ENCODE measurements at places on chromosomes 6 and 20.

DNA sequence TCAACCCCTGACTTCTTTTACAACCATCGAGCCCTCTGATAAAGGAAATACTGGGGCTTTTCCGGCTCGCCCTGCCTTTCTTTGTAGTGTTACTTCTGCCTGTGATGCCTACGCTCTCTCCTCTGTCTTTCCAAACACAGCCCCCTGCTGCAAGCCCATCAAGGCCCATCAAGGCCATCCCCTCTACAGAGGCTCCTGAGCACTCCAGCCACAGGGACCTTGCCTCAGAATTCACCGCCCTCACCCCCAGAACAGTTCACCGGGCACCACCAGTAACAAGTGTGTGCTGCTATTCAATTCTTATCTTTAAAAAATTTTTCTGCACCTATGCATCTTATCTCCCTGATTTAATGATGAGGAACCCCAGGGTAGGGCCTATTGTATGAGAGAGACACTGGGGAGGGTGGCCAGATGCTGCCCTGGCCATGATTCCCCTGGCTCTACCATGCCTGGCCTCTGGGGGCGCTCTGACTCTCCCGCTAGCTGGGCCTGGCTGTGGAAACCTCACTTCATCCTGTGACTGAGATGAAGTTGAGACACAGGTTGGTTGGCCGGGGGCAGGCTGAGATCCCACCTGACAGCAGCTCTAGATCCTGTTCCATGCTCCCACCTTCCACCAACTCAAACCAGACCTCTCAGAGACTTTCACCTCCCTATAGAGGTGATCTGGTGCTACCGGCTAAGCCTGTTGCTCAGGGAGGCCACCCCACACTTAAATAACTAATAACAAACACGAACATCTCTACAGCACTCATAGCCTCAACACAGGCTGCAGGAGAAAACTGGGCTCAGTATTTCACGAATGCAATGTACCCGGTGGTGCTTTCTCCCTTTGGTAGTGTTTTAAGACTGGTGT lies 19.2 kb upstream of the GLP1R start:
- peak; percentile 24 for DNase-seq

DNA sequence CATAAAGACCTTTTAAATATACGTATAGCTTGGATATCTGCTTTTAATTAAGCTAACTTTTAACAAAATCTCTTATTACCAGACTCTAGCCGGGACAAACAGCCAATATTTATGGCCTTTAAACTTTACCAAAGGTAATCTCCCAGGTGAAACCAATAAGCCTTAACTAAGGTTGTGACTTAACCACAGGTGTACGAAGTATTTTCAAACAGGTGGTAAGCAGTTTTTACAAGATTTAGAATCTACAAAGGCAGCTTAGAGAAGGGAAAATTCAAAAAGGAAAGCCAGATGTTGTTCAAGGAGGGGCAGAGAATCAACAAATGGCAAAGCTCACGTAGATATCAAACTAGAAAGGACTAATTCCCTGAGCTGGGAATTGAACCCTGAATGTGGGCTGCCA lies 15.8 kb downstream of the WFDC2 start:
- DNase-seq: no peak

GRCh38 chr6:113626475-113626874 lies 230.7 kb upstream of the MARCKS start:
- no peak for DNase-seq

- no peak for DNase-seq
Measured at GRCh38 chr20:46883892-46884291, 10.8 kb upstream of the EYA2 start.

GRCh38 chr6:121305957-121306607 lies 28.2 kb downstream of the TBC1D32 start:
- DNase-seq: no peak

DNA sequence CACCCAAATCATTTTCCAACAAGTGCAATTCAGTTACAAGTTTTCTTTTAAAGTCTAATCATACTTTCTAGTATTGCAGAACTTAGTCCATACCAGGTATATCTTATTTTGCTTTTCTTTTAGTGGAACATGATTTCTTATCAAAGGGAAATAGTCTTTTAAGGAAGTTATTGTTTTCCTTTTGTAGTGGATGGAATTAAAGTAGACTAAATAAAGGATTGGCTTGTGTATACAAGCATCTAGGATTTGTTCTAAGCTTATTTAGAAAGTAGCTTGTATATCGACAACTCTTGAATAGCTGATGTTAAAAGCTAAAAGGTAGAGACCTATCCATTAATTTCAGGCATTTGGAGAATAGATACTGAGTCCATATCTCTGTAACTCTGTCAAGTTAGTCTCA lies 14.8 kb downstream of the DCBLD1 start:
- DNase-seq: no peak

- no peak for DNase-seq
Measured at GRCh38 chr20:51210084-51210483, 187.2 kb upstream of the KCNG1 start.

DNA sequence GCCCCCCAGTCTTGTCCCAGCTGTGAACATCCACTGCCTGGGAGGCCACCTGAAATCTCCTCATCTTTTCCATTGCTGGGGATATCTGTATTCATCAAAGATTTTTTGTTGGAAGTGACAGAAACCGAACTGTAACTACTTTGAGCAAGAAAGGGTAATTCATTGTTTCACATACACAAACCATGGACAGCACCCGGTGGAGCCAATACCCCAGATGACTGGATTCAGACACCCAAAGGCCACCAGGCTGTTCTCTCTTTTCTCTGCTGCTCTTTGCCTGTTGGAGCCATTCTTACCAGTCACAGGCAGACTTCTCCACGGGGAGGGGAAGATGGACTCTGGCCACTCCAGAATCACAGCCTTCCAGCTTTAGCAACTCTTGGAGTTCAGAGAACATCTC lies 11.7 kb upstream of the RALY start:
- DNase-seq: no peak

- DNase-seq: no peak
Measured at GRCh38 chr6:82364087-82365015, 734 bp downstream of the TPBG start.

- no peak for DNase-seq
Measured at GRCh38 chr20:58981628-58982364, 740 bp downstream of the NELFCD start.

DNA sequence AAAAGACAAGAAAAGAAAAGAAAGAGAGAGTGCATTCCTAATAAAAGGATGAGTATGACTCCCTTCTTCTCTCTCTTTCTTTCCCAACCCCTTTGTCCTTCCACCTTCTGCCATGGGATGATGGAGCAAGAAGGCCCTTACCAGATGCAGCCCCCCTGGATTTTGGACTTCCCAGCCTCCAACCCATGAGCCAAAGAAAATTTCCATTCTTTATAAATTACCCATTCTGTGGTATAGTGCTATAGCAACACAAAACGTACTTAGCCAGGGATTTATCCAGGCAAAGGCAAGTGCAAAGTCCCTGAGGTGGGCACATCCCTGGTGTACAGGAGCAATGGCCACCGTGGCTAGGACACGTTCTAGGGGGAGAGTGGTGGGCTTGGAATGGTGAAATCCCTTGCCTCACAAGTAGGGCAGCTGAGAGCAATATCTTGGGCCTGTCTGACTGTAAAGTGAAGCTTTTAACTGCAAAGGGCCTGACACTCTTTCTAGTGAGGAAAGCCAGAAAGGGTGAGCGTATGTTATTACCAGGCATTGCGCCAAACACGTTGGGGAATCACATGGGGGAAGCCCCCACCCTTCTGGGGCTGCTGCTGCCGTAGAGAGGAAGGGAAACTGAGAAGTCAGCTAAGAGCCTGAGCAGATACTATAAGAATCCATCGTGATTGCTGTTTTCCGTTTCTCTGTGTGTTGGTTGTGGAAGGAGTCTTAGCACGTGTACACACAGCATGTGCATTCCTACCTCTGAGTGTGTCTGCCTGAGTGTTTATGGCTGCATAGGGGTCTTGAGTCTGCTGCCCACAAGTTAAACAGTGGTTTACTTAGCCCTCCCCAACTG lies 50.7 kb upstream of the SIRPA start:
- DNase-seq: peak; percentile 41

- no peak for DNase-seq
Measured at GRCh38 chr6:157822245-157823000, 623 bp upstream of the SNX9 start.

DNA sequence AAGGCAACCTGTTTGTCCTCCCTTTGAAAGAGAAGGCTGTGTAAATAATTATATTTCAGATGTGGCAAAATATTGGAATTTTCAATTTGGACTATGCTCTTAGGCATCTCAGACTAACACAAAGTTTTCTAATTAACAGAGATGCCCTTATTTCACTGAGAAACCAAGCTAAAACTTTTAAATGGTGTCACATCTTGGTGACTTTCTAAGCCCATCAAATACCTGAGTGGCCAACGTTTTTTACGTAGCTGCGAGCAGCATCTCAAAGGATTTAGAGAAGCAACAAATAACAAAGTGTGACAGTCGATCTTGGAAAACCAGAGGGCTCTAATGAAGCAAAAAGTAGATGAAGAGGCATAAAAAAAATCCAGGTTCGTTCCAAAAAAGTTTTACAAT lies 3.4 kb upstream of the HEY2 start:
- no peak for DNase-seq

DNA sequence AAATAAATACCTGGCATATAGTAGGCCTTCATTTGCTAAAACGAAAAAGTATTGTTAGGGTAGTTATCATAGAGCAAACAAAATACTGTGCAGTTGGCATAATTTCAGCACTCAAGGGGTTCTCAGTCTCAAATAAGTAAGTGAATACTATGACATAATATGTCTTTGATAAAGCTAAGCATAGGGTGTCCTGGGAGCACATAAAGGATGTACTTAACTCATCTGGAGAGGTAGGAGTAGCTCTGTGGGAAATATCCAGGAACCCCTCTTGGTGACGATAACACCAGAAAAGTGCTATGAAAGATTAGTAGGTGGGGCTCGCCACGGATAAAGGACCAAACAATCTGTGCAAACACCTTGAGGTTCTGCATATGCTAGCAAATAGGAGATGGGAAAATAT lies 23.2 kb downstream of the VNN1 start:
- DNase-seq: no peak
